ENCODE measurements at places on chromosomes 7 and 10.
A peak's percentile ranks its signal among the peaks of the same experiment; 100 is the strongest.

DNA sequence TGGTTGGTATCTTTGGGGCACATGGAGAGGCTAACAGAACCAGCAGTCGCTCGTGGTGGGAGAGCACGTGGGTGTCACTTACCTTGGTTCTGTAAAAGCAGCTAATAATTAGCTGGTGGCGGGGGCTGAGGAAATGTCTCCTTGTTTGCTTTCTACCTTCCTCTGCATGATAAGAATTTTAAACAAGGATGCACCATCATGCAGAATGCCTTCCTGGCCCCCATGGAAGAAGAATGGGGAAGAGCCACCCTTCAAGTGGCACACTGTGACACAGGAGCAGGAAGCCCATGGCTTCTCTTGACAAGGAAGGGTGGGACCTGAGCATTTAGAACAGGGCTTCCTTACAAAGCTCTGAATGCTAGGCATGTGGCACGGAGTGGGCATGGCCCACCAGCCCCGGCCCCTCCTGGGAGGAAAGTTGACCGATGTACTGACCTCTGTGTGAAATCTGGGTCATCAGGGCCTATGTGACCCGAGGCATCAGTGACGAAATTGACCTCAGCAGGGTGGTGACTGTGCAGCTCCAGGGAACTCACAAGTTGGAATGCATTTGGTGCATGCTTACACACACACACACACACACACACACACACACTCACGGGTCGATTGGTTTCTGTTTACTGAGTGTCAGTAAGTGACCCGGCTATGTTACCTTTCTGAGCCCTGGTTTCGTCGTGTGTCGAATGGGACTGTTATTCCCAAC is 116.9 kb upstream of the ANLN start:
- DNase-seq = no peak

- DNase-seq = no peak
These were observed 85.5 kb upstream of the ADO start for GRCh38 chr10:62719061-62719460.

DNA sequence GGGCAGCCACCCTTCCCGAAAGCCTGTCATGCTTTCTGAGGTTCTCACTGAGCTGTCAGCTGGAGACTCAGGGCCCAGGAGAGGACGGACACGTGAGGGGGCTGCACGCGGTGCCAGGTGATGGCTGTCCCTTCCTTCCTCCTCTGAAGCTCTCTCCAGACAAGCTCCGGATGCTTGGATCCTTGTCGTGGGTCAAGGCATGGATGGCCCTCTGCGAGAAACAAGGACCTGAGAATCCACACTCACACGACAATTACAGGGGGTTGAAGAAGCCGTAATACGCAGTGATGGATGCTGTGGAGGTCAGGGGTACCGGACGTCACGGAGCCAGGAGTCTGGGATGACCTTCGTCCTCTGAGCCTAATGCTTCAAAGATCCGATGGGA is 170.3 kb downstream of the USP6NL start:
- no peak for DNase-seq

GRCh38 chr10:43576062-43576461 is 1.6 kb upstream of the ZNF239 start:
- no peak for DNase-seq

- no peak for DNase-seq
These were observed 326.6 kb upstream of the KLF6 start for GRCh38 chr10:4111643-4112042.

- no peak for DNase-seq
These were observed 52.4 kb upstream of the NANOS1 start for GRCh38 chr10:118977022-118977599.

GRCh38 chr7:154255324-154255723 is 203.1 kb downstream of the DPP6 start:
- DNase-seq = no peak

GRCh38 chr10:126242397-126243260 is 145.6 kb downstream of the ADAM12 start:
- DNase-seq = no peak

DNA sequence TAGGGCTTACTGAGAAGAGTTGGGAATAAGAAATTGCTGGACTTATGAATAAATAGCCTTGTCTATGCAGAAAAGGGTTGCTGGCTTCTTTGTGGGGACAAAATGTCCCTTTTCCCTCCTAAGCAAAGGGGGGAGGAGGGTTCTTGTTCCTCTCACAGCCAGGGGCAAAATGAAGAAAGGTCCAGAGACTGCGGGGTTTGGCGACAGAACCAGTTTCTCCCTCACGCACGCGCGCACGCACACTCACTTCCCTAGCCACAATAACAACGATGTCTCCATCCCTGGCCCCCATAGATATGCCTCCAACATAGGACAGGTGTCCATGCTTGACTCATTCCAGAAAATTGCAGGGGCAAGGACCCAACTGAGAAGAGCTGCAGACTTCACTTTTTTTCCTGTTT is 3.3 kb downstream of the ZMIZ1 start:
- no peak for DNase-seq

- no peak for DNase-seq
These were observed 65.0 kb downstream of the PRKCQ start for GRCh38 chr10:6514844-6515780.

- peak; percentile 1 for DNase-seq
These were observed at the start of gene SEMA3A for GRCh38 chr7:84194484-84195271. Gene SEMA3A, minus strand, starts transcription at chr7:84194789. Its CDS starts 203 bp downstream, at chr7:84194586.

DNA sequence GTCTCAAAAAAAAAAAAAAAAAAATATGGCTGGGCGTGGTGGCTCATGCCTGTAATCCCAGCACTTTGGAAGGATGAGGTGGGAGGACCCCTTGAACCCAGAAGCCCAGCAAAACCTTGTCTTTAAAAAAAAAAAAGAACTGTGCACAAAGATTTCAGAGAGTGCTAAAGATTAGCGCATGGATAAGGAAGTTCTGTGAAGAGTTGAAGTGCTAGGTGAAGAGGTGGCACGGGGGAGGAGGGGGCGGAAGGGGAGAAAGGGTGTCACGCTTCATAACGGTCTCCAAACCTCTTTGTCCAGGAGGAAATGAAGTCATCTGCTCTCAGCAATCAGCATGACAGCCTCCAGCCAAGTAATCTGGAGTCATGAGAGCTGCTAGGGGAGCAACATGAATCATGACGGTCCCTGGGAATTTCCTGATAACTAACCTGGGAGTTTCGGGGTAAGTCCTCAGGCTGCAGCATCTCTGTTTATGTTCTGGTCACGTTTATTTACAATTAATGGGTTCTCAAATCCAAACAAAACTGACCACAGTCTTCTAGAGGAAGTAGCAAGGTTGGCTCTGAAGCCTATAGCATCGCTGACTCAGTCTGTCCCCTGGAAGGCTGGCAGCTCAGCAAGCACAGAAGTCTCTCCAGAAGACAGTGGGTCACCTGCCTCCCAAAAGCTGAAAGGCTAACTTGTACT is 1.9 kb upstream of the PLAU start:
- peak; percentile 32 for DNase-seq

- no peak for DNase-seq
These were observed 106.4 kb upstream of the TCF7L2 start for GRCh38 chr10:112843623-112844022.

DNA sequence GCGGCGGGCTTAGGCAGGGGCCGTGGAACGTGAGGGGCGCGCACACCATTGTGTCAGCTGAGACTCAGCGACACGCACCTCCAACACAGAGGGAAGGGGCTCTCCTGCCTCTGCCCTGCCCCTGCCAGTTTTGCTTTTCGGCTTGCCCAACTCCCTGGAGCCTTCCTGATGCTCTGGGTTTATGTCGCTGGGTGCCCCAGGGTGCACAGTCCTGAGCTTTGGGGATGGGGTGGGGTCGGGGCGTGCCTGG is 13.3 kb downstream of the TMEM120A start:
- no peak for DNase-seq

GRCh38 chr10:112735041-112735695 is 214.9 kb upstream of the TCF7L2 start:
- DNase-seq = no peak

DNA sequence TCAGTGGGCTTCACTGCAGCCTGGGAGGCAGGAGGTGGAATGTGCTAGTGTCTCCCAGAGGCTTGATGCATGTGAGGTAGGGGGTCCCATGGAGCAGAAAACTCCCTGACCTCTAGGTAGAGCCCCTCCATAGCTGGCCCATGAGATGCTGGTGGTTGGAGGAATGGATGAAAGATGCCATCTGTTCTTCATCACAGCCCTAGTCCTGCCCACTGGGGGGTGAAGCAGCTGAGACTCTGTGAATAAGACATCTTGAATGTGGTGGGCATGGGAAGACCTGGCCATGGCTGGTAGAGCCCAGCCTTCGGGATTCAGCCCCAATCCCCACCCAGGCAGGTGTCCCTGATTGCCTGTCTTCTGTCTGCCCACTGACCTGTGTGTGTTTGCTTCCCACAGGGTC is 92.5 kb downstream of the COL13A1 start:
- DNase-seq = no peak

DNA sequence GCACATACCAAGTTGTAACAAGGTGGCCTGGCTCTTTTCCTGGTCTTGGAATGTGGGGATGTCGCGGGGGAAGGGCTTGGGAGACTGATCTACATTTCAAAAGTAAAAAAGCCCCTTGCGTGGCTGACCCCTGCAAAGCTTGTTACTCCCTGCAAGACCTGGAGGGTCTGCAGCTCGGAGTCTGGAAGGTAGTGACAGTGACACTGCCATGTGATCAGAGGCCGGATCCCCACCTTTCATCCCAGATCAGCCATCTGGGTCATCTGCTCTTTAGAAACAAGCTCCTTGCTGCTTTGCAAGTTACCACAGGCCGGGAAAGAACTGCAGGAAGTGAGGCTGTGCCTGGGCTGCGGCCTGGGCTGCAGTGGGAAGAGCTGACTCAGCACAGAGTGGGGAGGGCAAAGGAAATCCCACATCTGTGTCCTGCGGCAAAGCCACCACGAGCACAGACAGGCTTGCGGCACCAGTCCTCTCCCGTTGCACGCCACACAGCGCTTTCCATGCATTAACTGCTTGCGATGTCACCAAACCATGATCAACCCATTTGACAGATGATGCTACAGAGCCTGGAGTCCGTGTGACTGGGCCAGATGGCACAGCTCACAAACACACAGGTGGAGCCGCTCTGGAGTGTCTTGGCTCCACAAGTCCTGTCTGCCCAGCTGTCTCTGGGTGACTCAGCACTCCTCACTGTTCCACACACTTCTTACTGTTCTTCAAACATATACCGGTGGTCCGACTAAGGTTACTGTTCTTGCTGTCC is 97.7 kb downstream of the SH3PXD2A start:
- DNase-seq = no peak
